Germinal center (tissue), 1 donor: ENCODE measurements at places on chromosomes 2 and 18.

- DNase-seq: no peak
These were observed 3.2 kb upstream of the SP100 start for GRCh38 chr2:230412846-230413245.

DNA sequence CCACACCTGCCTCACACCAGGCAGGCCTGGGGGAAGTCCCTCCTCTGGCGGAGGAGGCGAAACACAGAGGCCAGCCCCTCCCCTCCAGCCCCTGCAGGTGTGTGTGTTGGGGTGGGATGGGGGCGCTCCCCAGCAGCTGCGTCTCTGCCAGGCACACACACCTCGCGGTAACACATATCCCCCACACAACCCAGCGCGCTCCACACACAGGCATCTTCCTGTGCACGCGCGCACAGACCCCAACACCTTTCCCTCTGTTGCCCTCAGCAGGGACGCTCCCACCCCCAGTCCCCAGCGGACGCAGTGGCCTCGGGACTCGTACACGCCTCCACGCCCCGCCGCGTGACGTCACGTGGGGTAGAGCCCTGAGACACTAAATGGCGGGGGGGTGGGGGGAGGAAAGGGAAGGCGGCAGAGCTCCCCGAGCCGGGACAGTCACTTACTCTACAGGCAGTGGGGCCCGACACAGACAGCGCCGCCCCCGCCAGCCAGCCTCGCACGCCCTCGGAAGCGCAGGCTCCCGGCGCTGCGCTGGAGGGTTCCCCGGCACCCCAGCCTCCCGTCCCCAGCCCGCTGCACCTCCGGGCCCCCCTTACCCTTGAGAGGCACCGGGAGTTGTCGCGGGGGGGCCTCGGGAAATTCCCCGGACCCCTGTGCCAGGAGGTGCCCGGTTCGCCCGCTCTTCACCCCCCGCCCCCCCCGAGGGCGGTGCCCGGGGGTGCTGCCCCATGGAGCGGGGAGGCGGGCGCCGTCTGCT is at the start of gene WNT10A:
Gene WNT10A, plus strand, starts transcription at position 751 of the 757 bp plus-strand sequence. CDS start 144 bp downstream, outside the sequence.
- DNase-seq: peak; percentile 84

DNA sequence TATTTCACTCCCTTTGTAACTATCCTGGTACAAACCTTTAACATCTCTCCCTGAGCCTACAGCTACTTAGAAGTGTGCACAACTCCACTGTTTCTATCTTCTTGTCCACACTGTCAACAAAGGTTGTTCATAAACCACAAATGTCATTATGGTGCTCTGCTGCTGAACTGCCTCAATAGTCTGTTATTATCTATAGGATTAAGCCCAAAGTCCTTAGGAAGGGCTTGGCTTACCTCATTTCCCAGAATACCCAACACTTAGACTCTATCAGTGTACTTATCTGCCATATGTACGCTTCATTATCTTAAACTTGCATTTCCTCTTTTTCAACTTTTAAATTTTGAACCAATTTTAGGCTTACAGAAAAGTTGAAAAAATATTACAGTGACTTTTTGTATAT is 94.2 kb downstream of the HNMT start:
- no peak for DNase-seq

DNA sequence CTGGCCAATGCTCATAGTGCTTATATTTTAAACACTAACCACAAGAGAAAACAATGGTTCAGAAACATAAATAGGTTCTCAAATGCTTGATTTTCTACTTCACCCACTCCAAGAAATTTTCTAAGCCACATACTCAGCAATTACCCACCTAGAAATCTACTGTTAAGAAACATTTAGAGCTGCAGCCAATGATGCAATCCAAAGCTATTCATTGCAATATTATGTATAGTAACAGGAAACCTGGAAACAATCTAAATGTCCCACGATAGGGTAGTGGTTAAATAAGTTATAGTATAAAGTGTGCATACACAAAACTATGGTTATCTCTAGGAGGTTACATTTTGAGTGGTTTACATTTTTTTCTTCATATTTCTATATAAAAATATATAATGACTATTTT is 5.7 kb downstream of the FAM237A start:
- DNase-seq: no peak

- DNase-seq: no peak
These were observed 53.0 kb upstream of the SMIM21 start for GRCh38 chr18:75480487-75480886.

- DNase-seq: no peak
These were observed 563.2 kb downstream of the RNF144A start for GRCh38 chr2:7480431-7480830.

- no peak for DNase-seq
These were observed 799 bp downstream of the CYTIP start for GRCh38 chr2:157443090-157443489.

DNA sequence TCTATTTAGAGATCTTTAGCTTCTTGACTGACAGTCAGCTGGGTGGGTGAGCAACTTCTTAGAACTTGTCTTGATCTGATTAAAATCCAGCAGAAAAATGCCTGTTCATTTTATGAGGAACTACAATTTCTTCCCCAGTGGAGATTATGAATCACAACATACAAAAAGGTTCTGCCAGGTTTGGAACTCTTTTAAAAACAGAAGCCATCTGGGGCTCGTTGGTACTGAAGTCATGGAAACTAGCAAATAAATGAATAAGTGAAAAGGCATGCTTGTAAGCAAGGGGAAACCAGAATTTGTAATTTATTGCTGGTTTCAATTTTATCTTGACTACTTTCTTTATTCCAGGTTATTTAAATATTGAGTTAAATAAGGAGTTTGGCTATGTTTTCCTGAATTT is 767.4 kb downstream of the MBD2 start:
- DNase-seq: no peak

DNA sequence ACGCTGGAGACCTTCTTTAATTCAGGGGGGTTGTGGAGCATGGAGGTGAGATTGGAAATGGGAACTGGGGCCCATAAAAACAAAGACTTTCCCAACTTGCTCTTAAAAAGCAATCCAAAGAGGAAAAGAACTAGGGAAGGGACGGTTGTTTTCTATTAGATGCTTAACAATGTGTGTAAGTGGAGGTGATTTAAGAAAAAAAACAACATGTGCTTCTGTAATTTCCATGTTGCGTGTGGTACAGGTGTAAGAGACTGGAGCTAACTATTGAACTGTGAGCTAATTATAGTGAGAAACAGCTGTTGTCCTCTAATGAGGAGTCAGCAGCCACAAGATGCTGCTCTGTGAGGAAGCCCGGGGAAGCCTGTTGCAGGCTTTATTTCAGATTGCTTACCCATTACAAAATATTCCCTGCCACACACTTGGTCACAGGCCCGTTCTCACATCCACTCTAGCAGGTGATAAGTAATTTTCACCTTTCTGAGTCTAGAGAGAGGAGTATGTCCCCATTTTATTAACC is 280.6 kb upstream of the PARD3B start:
- DNase-seq: no peak

DNA sequence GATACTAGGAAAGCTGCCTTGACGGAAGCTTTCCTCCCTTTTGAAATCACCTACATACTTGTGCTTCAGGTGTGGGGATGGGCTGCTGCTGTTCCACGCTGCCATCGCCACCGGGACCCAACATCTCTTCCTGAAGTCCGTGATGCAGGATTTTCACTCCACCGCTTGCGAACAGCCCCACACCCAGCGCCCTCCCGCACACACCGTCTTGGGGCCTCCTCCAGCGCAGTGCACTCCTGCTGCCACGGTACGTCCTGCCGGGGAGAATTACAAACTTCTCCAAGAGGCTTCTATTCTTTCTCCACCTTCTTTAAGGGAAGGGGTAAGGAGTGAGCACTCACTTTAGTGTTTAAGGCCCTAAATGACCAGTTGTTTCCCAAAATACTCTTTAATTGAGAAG is 58.2 kb downstream of the HRH4 start:
- no peak for DNase-seq

GRCh38 chr2:237458519-237458918 is 28.5 kb upstream of the MLPH start:
- no peak for DNase-seq

- no peak for DNase-seq
These were observed 172.3 kb downstream of the CDH2 start for GRCh38 chr18:28004606-28005005.

- DNase-seq: no peak
These were observed 95.7 kb downstream of the CMPK2 start for GRCh38 chr2:6770006-6770405.

- DNase-seq: no peak
These were observed 7.1 kb downstream of the C2orf92 start for GRCh38 chr2:97676620-97677019.

GRCh38 chr18:78619854-78620253 is 359.8 kb upstream of the SALL3 start:
- DNase-seq: no peak

DNA sequence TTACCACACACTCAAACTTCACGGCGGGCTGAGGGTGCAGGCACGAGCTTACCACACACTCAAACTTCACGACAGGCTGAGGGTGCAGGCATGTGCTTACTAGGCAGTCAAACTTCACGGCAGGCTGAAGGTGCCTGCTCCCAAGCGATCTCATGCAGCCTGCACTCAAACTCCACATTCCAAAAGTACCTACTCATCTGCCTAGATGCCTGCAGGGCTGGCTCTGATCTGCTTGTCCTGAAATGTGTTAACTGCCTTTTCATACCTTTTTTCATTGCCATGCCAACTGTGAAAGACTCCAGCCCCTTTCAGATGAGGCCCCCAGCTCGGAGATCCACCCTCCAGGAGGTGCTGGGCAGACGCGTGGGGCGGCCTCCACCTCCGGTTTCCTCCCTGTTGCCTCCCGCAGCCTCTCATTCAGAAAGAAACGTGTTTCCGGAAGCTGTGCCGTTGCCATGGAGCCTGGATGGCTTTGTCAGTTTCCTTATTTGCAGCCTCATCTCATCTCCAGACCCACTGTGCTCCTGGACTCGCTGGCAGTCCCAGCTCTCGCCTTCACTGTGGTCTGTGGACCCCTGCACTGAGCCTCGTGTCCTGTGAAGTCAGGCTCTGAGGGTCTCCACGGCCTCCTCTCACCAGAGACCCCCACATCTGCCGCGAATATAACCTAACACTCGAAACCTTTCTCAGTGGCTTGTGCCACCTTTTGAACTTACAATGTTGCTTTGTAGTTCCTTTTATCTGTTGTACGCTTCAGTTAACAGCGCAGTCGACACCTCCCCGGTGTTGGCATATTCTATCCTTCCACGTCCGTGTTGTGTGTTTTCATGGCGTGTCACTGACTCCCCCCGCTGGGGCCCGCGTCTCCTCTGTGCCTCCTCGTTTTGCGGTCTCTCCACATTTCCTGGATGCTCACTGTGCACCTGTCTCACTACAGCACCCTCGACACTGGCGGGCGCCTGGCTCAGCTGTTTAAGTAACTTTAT is 106.1 kb upstream of the ALKAL2 start:
- peak; percentile 20 for DNase-seq

GRCh38 chr18:5626130-5626880 is 82.5 kb upstream of the EPB41L3 start:
- DNase-seq: no peak

GRCh38 chr18:76231402-76231801 is 263.6 kb downstream of the ZNF516 start:
- DNase-seq: no peak

GRCh38 chr2:166444306-166444705 is 49.7 kb downstream of the SCN7A start:
- DNase-seq: no peak

- no peak for DNase-seq
These were observed 416.0 kb upstream of the NETO1 start for GRCh38 chr18:73283788-73284187.

DNA sequence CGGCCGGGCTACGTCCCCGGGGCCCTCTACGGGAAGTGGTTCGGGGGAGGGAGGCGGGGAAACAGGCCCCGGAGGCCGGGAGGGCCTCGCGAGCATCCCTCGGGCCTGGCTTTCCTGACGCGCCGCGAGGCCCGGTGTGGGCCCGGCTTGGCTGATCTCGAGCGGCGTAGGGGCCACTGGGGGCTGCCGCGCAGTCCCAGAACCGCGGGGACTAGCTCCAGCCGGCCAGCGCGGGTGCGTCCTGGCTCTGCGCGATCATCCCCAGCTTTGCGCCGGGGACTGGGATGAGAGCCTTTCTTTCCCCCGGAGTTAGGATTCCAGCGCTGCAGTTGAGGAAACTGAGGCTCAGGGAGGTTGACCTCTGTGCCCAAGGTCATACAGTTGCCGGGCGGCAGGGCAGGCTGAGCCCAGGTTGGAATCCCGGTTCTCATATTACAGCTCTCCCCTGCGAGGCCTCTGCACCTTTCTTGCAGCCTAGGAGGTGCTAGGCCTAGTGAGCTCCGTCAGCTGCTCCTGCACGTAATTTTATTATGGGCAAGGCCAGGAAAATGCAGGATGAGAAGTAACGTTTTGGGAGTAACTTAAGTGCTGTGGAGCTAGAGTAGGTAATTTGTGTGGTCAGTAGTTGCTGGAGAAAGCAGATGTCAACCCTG is 501 bp downstream of the LPIN1 start:
- DNase-seq: no peak

DNA sequence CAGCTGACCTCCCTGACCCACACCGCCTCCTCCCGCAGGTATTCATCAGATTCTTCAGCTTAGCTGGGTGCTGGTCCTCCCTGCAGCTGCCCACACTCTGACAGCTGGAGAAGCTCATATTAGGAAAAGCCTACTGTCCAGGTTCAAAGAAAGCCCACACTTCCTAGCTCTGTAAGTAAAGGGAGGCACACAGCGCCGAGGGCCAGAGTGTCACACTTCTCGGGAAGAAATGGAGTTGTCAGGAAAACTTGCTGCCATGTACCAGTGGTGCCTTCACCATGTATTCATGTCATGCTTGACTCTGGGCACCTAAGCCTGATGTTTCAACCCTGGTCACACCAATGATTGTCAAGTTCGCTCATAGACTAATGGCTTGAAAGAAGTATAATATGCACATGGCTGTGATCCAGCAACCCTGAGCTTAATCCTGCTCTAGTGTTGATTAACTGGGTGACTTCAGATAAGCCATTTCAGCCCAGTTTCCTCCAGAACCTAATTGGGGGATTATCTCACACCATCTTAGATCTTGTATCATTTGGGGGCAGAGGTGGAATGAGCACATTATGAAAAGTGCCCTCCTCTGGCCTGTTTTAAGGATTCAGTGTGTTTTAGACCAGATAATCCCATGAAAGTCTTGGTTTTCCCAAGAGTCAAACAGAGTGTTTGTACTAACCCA is 180.3 kb upstream of the PARD3B start:
- no peak for DNase-seq

DNA sequence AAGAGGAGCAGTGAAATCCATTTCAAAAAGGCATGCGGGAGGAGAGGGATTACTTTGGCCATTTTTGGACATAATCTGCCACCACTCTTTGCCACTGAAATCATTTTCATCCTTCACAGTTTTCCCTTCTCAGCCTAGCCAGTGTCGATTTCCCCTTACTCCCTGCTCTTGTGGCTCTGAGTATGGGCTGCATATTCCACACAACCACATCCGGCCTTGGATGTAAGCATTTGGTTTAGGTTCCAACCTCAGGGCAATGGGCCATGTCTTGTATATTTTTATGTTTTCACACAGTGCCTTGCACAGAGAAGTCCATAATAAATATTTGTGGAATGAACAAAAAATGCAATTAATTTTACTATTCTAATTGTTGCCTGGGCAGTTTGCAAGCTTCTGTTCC is 7.7 kb upstream of the SERPINE2 start:
- no peak for DNase-seq

- no peak for DNase-seq
These were observed 95.4 kb downstream of the MAP2 start for GRCh38 chr2:209519271-209519670.
